ENCODE measurements at places on chromosomes 5 and 9. TPM values are rescaled to one million over a fixed set of nuclear protein-coding genes. Genes with fewer than 3 reads are reported as not detected.

PDE8B gene
- not detected for total RNA-seq

PFN3 gene
- not detected for total RNA-seq

PDZD2 gene
- not detected for total RNA-seq

RPS14 gene
- total RNA-seq: 2,445 TPM

PAEP gene
- total RNA-seq: not detected

GRCh38 chr9:87889882-87890252 lies 7.2 kb downstream of the SPATA31E1 start:
- no peak overlapping the region for H3K4me3 ChIP-seq
- H3K27me3 ChIP-seq: no peaks in the 10 kb centered on the region
- no peaks in the 10 kb centered on the region for H3K4me1 ChIP-seq
- H3K36me3 ChIP-seq: no peaks in the 10 kb centered on the region
- H3K27ac ChIP-seq: no peak overlapping the region

- H3K4me1 ChIP-seq: no peaks in the 10 kb centered on the region
- no peak overlapping the region for H3K4me3 ChIP-seq
- H3K27me3 ChIP-seq: no peaks in the 10 kb centered on the region
Observed at GRCh38 chr5:122377026-122377425, 65.0 kb downstream of the SNCAIP start.

GRCh38 chr5:54362434-54362833 lies 52.1 kb upstream of the ARL15 start:
- no peaks in the 10 kb centered on the region for H3K27me3 ChIP-seq
- H3K4me1 ChIP-seq: peaks cover 24% of the 10 kb centered on the region
- no peak for DNase-seq
- no peak overlapping the region for H3K27ac ChIP-seq
- H3K36me3 ChIP-seq: no peaks in the 10 kb centered on the region

DNA sequence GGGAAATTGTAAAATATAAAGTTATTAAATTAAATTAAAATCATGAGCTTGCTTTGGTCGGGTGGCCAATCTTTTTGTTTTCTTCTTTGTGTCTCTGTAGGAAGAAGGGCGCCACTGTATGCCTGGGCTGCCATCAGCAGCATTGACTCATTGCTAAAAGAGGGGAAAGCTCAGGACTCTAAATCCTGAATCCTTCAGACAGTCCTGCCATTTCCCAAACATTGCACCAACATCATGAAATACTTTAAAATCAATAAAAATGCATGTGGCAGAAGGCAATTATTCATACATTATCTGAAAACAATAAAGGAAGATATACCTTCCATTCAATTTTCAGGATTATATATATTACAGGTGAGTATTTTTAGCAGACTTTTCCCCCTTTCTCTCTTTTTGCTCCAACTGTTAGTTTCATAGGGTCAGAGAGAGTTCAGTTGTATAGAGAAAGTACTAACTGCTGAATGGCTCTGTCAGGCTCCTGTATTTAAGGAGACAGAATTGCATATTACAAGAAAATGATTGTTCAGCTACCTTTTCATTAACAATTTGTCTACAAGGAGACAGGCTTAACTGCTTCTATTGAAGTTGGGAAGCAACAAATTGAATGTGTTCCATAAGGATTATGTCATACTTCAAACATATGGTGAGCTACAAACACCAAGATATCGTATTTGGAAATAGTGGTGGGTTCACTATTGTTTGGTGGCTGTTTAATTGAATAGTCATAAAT lies 95.7 kb downstream of the ATPSCKMT start:
- no peaks in the 10 kb centered on the region for H3K36me3 ChIP-seq
- no peak for DNase-seq
- no peaks in the 10 kb centered on the region for H3K27me3 ChIP-seq
- no peaks in the 10 kb centered on the region for H3K4me1 ChIP-seq

All from SJSA1 (cell line).